Stimulated activated CD4-positive, alpha-beta T cell treated with anti-CD3 and anti-CD28 coated beads, TNF-alpha, amount 100 ng/mL, for 1 hour (primary cell): ENCODE measurements at places on chromosomes 13 and 19.

DNA sequence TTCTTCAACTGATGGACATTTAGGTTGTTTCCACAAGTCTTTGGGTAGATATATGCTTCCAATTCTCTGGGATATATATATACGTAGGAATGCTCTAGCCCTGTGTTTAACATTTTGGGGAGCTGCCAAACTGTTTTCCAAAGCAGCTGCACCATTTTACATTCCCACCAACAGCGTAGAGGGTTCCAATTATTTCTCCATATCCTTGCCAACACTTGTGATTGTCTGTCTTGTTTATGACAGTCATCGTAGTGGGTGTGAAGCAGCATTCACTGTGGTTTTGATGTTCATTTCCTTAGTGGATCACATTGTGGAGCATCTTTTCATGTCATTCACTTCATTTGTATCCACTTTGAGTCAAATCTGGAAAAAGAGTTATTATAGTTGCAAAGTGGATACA lies 4.7 kb upstream of the CBLC start:
- no peak for DNase-seq

GRCh38 chr13:52845766-52846566 lies 2.5 kb downstream of the PCDH8 start:
- DNase-seq: no peak

- DNase-seq: no peak
Observed at GRCh38 chr13:39604756-39605155, 1.8 kb upstream of the LHFPL6 start.

- DNase-seq: no peak
Observed at GRCh38 chr19:42277821-42278451, 8.9 kb downstream of the CIC start.

DNA sequence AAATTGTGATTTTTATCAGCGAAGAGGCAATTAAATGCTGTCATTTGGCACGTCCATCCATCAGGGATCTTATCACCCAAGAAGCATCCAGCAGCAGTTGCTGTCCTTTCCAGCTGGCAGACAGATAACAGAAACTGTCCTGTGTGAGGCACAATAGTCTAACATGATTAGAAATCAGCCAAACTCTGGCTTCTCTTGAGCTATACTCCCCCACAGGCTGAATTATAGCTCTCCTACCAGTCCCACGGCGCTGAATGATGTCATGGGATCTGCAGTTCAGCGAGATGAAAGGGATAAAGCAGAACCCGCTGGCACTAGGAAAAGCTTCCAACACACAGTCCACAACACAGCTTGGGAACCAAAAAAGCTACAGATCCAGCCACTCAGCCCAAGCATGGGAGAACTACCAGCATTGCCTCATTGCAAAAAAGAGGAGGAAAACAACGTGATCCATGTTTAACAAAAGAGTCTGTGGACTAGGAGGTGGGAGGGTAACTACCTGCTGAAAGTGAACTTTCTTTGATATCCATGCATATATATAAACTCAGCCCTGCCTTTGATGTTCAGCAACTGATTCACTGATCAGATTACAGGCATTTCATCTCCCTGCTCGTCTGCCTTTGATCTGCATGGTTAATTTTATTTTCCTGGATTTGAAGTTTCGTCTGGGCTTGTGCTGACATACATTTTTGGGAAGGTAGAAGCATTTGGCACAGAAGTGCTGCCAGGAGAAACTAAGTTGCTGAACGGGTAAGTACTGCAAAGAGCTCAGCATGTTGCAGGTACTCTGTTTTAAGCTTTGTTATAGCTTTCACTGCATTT lies at the start of gene TNFRSF19:
TSS of gene TNFRSF19 (plus strand) at position 314 of the 822 bp plus-strand sequence. CDS start 19,772 bp downstream, outside the sequence.
- DNase-seq: no peak

- DNase-seq: no peak
Observed at GRCh38 chr13:100269837-100270236, 180.9 kb downstream of the PCCA start.

DNA sequence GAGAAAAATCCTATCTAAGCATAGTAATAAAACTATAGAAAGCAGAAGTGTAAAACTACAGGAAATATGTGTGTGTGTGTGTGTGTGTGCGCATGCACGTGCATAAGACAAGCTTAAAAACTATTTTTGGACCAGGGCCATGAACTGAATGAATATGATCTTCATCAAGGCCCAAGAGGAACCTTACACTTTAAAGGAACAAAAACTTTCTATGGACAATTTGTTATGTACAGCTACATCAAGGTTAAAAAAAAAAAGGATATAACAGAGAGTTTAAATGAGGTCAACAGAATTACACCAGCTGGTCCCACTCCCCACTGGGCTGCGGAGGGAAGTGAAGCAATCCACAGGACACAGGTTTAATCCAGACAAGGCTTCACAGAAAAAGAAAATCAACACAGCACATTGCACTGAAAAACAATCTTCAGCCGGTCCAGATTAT lies 151.1 kb downstream of the LHFPL6 start:
- DNase-seq: no peak

DNA sequence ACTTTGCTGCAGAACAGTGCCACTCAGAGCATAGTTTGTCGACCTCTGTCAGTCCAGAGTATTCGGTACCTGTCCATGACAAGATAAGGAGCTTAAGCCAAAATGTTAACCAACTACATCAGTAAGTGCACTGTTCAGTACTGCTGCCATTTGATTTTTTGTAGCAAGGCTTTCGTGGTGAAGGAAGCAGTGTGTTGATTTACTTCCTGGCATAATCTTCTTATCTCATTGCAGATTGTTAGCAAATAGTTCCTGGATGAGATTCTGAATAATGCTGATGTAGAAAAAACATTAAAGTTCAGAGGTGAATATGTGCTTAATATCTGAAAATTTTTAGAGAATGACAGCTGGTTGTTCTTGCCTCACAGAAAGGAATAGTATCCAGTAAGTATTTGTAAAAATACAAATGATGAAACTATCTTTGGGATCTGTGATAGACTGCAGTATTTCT lies 85.7 kb downstream of the LRRC63 start:
- DNase-seq: no peak

GRCh38 chr13:108326309-108326708 lies 56.8 kb downstream of the TNFSF13B start:
- no peak for DNase-seq

DNA sequence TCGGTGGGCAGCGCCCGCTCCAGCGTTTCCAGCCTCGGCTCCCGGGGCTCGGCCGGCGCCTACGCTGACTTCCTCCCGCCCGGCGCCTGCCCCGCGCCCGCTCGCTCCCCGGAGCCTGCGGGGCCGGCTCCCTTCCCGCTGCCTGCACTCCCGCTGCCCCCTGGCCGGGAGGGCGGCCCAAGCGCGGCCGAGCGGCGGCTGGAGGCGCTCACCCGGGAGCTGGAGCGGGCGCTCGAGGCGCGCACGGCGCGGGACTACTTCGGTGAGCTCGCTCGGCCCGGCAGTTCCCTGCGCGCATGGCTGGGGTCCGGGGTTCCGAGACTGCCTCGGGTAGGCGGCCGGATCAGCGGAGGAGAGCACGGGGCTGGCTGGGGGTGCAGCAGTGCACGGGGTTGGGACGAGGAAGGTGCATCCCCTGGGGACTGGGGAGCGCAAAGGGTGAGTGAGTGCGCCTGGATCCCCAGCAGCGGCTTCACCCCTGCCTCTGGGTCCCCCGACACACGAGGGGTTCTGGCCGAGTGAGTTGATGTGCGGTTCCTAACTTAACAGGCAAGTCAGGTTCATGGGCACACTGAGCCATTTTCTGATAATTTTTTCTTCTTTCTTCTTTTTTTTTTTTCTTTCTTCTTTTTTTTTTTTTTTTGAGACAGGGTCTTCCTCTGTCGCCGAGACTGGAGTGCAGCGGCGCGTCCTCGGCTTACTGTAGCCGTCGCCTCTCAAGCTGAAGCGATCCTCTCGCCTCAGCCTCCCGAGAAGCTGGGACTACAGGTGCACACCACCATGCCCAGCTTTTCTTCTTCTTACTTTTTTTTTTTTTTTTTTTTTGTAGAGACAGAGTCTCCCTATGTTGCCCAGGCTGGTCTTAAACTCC lies 1.1 kb downstream of the WTIP start:
- no peak for DNase-seq

GRCh38 chr13:64066711-64067110 lies 2651.1 kb upstream of the PCDH20 start:
- no peak for DNase-seq

- DNase-seq: no peak
Observed at GRCh38 chr13:100212904-100213553, 124.1 kb downstream of the PCCA start.

DNA sequence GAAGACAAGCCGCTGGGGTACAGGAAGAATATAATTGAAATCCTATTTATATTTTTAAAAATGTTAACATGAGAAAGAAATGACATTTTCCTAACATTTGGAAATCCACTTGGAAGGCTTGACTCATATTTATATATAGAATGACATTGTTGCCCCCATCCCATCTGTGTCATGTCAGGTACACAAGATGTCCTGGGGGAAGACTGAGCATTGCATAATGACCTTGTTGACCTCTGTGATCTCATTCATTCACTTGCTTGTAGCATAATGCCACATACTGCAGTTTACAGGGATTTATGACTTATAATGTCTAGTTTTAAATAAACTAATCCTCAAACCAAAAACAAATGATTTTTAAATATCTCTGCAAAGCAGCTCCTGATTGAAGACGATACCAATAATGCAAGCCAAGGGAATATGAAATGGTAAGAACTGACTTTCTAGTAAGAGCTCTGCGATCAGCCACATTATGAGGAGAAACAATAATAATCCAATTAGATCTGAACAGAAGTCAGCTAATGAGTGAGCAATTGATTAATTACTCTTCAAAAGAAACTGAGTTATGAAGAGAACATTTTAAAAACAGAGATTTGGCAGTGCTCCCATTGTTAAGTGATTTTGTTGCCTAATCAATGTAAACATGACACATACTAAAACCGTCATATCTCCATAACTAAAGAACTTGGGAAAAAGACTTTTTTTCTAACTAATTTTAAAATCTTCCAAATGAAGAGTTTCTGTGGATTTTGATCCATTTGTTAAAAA lies 21.2 kb upstream of the VWA8 start:
- DNase-seq: no peak

GRCh38 chr13:114313061-114313860 lies 1.0 kb upstream of the CHAMP1 start:
- peak; percentile 12 for DNase-seq

DNA sequence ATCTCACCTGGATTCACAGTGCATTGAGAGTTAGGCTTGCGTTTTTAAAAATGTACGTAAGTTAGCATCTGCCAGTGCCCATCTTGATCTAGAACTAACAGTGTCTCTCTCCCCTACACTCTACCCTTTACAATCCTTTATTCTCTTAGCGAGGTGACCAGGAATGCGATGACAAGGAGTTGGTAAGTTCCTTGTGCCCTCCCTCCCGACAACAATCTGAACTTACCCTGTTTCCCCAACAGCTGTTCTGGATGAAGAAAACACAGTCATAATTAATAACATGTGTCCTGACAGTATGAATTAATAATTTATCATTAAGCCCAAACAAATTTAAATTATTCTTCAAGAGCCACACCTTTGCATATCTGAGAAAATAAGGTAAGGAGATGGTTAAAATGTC lies 6.3 kb downstream of the TSHZ3 start:
- DNase-seq: no peak

DNA sequence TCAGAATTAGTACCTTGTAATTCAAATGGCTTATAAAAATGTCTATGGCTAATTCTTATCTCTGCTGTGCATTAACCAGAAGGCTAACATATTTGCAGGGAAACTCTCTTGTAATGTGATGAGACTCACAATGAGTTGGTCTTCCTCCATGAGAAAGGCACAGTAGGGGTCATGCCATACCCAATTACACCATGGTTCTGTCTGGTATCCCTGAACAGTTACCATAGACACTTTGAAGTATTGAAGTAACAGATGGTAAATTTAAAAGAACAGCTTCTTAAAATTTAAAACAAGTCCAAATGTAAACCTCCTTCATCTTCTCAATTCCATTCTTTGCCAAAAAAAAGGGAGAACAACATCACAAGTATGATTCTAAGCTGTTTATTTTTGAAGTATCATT lies 22.6 kb upstream of the SLAIN1 start:
- no peak for DNase-seq

- no peak for DNase-seq
Observed at GRCh38 chr13:110273254-110273653, 33.7 kb downstream of the COL4A1 start.
